ENCODE measurements at places on chromosomes 3 and 15.

- no peak for DNase-seq
Measured at GRCh38 chr15:72796515-72797337, 13.2 kb upstream of the ADPGK start.

- DNase-seq, result no peak
Measured at GRCh38 chr15:27468151-27468591, 497.2 kb downstream of the GABRG3 start.

GRCh38 chr15:35173444-35174118, 88.5 kb upstream of the NANOGP8 start:
- DNase-seq, result no peak

DNA sequence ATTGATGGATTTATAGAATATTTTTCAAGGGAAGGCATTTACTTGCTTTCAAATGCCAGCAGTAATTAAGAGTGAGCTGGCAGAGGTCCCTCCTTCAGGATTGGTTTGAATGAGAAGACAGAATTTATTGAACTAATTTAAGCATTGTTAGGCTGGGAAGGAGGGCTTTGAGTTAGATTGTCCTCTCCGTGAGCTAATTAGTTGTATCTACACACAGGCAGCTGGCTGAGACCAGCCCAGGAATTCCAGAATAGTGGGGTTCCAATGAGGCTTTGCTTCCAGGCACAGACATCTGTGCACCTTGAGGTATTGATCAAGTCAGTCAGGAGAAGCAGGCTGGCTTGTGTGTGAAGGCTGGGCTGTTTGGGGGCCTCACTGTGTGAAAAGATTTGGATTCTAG, 124.0 kb upstream of the WNT5A start:
- DNase-seq, result no peak

GRCh38 chr15:33089878-33090757, 104.4 kb downstream of the FMN1 start:
- no peak for DNase-seq

Measured in urinary bladder (tissue), 4 donors.